MV-4-11 (cell line): ENCODE measurements at places on chromosomes 5 and 9.

- no peak for DNase-seq
Observed at GRCh38 chr9:5113994-5114748, 71.3 kb downstream of the INSL6 start.

GRCh38 chr5:52388349-52388748, 399.4 kb upstream of the ITGA1 start:
- DNase-seq = no peak

DNA sequence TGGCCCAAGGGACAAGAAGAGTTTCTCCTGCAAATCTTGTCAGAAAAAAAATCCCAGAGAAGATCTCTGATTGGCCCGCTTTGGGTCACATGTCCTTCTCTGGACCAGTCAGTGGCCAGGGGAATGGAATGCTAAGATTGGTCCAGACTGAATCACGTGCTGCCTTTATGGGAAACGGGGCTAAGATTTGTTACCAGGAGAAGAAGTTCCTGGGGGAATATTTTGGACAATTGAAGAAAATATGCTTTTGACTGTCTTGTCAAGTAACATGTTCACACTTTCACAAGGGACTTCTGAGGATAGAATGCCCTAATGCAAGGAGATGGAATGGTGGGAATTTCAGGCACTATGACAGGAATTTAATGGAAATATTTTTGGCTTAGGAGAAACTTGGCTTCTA, 74.1 kb upstream of the SH3PXD2B start:
- DNase-seq = no peak

DNA sequence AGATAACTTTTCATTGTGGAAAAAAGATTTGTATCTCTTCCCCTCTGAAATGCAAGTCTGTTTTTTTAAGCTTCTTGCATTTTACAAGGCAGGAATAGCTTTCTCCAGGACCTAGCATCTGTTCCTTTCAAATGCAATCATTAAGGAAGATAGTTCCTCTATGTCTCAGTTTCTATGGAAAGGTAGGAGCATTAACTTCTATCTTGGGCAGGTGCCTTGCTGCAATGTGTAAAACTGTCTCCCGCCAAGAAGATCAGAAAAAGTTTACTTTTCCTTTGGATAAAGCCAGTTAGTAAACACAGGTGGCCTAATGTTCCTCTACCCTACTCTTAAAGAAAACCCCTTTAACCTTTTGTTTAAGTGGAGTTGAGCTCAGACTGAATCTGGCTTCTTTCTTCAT, 560.6 kb upstream of the CYLC2 start:
- no peak for DNase-seq

DNA sequence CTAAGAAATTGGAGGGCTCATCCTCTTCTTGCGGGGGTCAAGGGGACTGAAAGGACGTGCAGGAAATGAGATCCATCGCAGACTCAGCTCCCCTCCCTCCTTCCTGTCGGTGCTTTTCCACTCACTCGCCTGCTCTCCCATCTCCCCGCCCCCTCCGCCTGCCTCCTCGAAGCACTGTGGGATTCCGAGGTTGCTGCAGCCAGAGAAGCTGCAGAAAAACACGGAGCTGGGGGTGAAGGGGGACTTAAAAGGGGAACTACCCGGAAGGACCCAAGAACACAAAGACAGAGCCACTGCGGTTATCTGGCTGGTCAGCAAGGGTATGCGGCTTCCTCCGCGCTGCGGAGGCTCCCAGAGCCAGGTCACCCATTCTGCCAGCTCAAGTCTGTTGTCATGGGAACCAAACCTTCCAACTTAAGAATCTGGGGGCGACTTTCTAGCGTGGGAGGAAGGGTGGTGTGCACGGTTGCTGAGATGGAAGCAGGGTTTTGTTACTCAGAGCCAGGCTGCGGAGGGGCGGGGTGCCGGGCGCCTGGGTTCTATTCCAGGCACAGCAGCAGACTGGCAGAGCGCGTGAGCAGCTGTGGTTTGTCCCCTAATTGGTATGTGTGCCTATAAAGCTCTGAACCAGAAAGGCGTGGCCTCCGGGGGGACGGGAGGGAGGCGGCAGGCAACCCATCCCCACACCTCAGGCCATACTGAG, 24.9 kb downstream of the PCDHGC5 start:
- DNase-seq = peak; percentile 85
